ENCODE measurements at places on chromosomes 6 and 20. TPM values are rescaled to one million over a fixed set of nuclear protein-coding genes. Genes with fewer than 3 reads are reported as not detected.
A peak's percentile ranks its signal among the peaks of the same experiment; 100 is the strongest.

COL11A2 gene
- total RNA-seq = 3.5 TPM

IMPG1 gene
- total RNA-seq = not detected

CST7 gene
- total RNA-seq = 11.5 TPM

ELOVL5 gene
- 66.6 TPM for total RNA-seq

HLA-DRB5 gene
- 1.3 TPM for total RNA-seq

POPDC3 gene
- total RNA-seq = not detected

BTN1A1 gene
- total RNA-seq = not detected

NINL gene
- total RNA-seq = 4.2 TPM

FOXQ1 gene
- total RNA-seq = not detected

SLC13A3 gene
- 0.48 TPM for total RNA-seq

DNAH8 gene
- 0.05 TPM for total RNA-seq

ZNF334 gene
- total RNA-seq = 0.50 TPM

SLC44A4 gene
- not detected for total RNA-seq

LCA5 gene
- total RNA-seq = 0.65 TPM

DNA sequence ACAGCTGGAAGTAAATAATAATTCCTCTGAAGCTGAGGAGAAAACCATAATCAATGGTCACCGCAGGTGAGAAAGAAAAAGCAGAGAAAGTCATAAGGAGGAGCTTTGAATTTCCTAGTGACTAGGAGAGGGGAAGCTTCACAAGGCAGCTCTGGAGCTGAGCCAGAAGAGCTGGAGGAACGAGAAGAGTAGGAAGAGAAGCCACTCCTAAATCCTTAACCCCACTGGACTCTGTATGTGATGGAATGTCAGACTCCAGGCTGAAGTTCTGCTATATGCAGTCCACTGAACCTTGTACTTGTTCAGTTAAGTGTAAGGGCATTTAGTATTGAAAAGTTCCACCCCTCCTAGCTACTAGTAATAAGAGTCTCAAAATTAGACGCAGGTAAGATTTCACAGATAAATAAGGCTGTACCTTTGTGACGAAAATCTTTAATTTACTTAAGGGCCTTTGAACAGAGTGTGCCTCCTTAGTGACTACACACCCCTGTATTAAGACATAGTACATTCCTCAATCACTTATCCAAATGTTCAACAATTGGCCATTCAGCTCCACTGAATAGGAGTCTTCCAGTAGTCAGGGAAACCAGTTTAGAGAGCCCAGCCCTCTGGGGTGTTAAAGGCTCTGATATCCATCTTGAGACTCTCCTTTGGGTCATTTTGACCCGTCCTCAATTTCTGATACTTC is 71.4 kb upstream of the UFL1 start:
- no peak for DNase-seq

DNA sequence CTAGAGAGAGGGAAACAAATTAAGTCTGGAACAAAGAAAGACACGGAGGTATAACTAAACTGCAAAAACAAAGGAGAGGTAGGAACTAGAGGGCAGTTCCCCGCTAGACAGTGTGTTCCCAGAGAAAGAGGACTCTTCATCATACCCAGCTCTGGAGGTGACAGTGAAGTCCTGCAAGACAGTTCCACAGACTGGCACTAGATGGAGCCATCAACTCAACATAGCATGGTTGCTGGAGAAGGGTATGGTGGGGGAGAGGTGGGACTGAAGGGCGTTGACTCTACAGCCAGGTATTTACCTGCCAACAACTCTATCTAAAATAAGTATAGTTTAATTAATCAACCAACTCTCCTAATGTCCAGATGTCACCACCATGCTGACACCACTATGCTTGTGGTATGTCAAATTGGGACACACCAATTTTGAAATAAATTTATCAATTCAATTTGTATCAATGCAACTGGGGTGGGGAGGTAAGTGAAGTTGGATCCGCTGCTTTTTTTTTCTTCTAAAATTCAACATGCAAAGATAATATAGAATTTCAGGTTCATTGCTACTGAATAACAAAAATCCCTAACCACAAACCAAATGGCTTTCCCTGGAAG is 9.7 kb downstream of the BACH2 start:
- DNase-seq = peak; percentile 38

DNA sequence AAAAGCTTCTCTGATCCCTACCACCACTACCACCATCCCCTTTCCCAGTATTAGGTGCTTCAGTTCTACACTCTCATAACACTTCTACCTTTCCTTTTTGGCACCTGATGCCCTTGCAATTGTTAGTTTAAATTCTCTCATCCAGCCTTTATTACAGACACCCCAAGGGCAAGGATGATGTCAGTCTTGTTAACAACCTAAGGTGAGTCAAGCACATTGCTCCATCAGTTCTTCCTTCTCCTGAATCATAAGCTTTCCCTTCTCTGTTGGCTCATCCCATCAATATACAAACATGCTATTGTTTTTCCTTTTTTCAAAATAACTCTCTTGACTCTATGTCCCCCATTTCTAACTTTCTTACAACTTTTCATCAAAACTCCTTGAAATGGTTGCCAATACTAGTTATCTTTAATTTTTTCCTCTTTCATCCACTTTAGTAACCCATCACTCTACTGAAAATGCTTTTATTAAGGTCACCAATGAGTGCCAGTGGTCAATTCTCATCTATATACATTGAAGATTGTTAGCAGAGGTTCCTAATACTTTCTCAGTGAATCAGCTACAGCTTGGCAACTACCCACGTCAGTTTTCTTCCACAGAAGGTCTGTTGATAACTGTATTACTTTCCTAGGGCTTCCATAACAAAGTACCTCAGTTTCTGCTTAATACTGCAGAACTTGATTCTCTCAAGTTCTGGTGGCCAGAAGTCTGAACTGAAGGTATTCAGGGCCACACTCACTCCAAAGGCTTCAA is 97.1 kb upstream of the FLRT3 start:
- DNase-seq = no peak

DNA sequence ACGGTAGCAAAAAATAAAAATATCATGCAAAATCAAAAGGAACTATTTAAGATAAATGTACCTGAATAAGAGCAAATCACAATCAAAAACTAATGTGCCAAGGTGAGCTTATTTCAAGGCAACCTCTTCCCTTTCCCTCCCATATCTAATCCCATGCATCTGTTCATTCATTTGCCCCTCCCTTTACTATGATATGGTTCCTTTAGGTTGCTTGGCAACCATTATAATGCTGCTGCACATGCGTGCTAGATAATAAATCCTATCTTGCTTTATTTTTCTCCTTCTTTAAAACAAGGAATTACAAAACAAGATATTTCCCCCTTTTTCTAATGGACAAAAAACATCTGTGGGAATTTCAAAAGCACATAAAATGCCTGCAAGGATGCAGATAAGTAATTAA is 318.2 kb upstream of the POU3F2 start:
- DNase-seq = no peak

- no peak for DNase-seq
These were observed 105.0 kb upstream of the DUSP22 start for GRCh38 chr6:187210-187861.

GRCh38 chr20:61940491-61940890 is 125.2 kb downstream of the TAF4 start:
- DNase-seq = no peak

GRCh38 chr6:100203400-100203799 is 209.4 kb upstream of the MCHR2 start:
- DNase-seq = no peak

DNA sequence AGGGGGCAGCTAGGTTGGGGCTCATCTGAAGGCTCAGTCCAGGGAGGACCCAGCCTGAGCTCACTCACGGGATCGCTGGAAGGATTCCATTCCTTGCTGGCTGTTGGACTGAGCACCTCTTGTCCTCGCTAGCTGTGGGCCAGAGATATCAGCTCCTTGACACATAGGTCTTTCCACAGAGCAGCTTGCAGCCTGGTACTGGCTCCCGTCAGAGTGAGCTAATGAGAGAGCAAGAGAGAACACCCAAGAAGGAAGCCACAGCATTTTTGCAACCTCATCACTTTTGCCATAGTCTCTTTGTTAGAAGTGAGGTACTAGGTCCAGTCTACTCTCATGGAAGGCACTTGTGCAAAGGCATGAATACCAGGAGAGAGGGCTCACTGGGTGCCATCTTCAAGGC is 179.9 kb downstream of the CDC5L start:
- no peak for DNase-seq

- no peak for DNase-seq
These were observed 25.1 kb downstream of the TULP4 start for GRCh38 chr6:158337332-158337731.

- no peak for DNase-seq
These were observed 25.9 kb upstream of the EPB41L1 start for GRCh38 chr20:36128463-36129159.

All from naive thymus-derived CD4-positive, alpha-beta T cell (primary cell).